CD4-positive, alpha-beta memory T cell (primary cell): ENCODE measurements at places on chromosomes 3 and 15.

- DNase-seq: no peak
These were observed 25.5 kb downstream of the TMEM41A start for GRCh38 chr3:185473290-185473815.

DNA sequence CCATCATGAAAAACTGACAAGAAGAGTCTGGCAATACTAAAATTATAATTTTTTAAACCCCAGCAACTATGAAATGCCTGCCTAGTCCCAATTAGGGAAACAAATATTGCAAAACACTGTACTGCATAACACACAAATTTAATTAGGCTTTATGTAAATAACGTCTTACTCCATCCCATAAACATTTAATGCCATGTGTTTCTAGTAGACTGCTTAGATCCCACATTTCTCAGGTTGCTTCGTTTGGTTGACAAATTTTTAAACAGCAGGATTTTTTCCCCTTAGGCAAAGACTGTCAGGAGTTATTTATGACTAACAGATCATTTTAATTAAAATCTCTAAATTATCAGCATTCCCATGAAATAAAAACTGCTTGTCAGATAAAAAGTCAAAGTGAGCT is 29.9 kb downstream of the EIF2AK4 start:
- no peak for DNase-seq

GRCh38 chr15:67783303-67783702 is 42.0 kb upstream of the SKOR1 start:
- DNase-seq: peak; percentile 64

DNA sequence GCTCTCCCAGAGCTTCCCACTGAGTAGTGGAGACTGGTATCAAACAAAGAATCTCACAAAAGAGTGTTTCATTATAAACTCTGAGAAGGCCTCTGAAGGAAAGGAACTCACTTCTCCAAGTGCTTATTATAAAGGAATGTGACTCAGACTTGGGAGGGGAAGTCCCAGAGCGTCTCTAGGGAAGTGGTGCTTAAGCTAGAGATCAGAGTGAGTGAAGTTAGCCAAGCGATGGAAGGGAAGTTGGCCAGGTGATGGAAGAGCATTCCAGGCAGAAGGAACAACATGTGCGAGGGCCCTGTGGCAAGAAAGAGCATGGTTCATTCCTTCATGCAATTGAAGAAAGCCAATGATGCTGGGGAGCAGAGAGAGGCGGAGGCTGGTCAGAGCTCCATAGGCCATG is 2.3 kb downstream of the XYLB start:
- no peak for DNase-seq

DNA sequence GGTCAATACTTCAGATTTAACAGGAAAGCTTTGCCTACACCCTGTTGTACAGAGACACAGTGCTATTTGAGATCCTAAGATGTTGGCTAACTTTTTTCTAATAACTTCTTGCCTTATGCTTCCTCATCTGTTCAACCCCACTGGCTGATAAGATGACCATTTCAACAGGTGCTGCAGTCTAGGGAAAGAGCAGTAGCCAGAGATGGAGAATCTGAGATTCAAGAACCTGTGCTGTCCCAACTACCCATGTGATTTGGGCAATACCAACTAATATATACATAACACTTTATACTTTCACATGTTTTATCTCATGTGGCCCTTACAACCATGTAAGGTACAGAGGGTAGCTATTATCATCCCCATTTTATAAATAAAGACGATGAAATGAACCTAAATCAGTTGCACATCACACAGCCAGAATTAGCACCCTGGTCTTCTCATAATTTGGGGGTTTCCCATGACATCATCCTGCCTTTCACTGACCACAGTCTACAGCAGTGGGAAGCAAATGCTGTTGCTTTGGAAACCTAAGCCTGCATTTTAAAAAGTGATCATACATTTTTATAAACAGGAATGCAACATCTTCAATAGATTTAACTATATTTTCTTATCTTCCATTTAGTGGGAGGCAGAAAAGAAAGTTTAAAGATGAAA is 9.7 kb downstream of the TTC23 start:
- no peak for DNase-seq

DNA sequence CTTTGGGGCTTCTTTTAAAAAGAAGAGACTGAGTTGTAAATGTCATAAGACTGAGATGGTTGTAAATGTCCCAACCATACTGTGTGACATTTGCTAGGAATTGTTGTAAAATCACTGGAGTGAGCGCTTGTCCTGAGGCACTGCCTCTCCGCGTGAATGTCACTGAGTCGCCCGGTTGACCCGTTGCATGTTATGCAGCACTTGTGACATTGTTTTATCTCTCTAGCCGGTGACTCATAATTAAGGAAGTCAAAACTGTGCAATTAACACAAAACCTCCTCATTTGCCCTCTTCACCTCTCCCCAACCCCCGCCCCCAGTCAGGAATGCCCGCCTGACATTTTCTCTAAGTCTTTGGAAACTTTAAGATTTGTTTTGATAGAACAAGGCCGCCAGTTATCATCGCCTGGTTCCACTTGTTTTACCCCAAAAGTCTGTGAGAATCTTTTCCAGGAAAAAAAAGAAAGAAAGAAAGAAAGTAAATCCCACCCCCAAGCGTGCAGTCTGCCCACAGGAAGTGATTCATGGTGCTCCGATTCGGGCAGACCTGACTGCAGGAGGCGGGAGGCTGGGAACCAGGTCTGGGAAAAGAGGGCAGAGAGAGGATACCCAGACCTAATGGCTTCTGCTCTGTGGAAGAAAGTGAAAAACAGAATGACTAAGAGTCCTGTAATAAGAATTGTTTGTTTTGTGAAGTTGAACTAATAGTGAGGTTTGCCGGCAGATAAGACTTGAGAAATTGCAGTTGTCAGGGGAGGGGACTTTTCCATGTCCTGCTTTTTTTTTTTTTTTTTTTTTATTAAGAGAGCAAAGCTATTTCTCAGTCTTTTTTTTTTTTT is 84.8 kb downstream of the SMAD3 start:
- DNase-seq: no peak

GRCh38 chr3:155334914-155335723 is 41.6 kb upstream of the STRIT1 start:
- DNase-seq: no peak

GRCh38 chr3:66561367-66561766 is 60.5 kb upstream of the LRIG1 start:
- DNase-seq: no peak

DNA sequence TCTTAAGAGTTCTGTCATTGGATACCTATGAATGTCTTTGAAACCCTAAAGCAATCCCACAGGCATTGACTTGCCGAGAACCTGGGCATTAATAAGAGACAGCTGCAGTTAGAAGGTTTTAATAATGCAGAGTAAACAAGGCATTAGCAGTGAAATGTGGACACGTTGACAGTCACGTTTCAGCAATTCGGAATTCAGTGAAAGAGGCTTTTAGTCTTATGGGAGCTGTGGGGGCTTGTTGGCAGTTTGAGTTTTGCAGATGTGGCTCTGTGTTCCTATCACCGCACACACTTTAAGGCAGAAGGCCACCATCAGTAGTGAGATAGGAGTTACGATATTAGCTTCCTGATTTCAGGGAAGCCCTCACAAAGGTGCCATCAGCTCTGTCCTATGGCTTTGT is 145.2 kb upstream of the NUDT16 start:
- no peak for DNase-seq

DNA sequence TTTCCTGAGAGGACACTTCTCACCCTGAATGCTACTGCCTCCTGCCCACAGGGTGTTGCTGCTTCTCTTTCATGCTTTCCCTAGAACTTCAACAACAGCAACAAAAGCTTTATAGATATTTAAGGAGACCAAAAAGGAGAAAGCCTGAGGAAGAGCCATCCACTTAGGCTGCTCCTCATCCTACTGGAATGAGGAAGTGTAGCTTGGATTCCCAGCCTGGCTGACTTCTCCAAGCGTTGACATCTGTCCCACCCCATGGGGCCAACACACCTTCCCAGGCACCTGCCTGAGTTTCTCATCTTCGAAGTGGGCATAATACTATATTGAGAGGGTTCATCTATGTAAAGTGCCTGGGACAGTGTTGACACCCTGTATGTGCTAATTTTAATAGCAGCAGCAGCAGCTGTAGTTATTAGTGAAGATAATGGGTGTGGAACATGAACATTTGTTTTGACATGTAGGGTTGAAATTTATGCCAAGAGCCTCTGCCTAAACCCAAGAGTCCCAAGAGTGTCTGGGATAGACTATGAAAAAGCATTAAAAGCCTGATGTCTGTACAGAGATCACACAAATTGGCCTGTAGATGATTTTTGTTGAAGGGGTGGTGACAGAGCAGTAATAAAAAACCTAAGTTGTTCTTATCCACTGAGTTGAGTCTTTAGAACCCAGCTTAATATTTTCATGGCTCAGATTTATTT is 96.5 kb upstream of the PIAS1 start:
- DNase-seq: no peak

DNA sequence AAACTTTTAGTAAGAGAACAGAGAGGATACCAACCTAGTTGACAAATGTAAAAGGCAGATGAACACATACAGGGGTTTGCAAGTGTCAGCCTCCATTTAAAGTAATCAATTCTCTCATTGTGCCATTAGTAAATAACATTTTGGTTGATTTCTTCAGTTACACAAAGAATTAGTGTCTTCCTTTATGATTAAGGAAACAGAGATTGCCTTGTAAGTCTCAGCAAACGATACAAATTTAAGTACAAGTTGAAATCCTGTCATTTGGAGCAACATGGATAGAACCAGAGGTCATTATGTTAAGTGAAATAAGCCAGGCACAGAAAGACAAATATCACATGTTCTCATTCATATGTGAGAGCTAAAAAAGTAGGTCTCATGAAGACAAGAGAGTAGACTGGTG is 26.1 kb downstream of the MYO5A start:
- DNase-seq: no peak

- no peak for DNase-seq
These were observed 411.0 kb upstream of the NR2F2 start for GRCh38 chr15:95919460-95919859.

DNA sequence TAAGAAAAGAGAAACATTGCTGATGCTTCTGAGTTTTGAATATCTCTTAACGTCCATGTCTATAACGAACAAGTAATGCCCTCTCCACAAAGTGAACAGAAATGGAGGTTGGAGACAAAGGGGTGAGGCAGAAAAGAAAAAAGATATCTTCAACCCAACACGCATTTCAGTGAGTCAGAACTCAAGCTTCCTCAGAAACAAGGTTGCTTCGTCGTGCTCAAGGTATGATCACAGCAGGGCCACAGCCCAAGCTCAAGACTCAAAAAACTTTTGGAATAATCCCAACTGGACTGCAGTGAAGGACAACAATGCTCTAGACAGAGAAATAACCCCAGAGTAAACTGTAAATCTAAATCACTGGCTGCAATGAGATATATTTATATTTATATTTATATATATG is 18.9 kb downstream of the WNT5A start:
- DNase-seq: no peak

GRCh38 chr15:31272558-31273257 is 53.9 kb upstream of the KLF13 start:
- no peak for DNase-seq

GRCh38 chr3:4778740-4779139 is 200.5 kb upstream of the BHLHE40 start:
- DNase-seq: no peak

- no peak for DNase-seq
These were observed 5.8 kb downstream of the RARB start for GRCh38 chr3:25433868-25434267.

GRCh38 chr15:40412095-40412759 is 6.6 kb downstream of the IVD start:
- no peak for DNase-seq

- no peak for DNase-seq
These were observed 78.3 kb downstream of the WNT7A start for GRCh38 chr3:13801361-13802204.

DNA sequence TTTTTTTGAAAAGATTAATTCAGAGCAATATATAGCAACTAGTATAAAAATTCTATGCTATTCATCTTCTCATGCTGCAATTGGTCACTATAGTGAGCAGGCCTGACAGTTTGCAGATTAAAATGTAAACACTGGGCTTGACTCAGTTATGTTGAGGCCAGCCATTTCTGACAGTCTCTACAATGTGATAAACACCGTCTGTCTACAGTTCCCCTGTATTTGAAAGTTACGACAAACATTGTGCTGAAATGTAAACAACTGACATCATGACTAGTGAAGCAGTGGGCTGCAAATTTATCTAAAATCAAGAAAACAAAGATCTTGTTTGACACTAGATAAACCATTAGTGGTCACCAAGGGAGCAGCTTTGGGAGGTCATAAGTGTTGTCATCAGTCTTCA is 197.4 kb downstream of the ISL2 start:
- DNase-seq: no peak

DNA sequence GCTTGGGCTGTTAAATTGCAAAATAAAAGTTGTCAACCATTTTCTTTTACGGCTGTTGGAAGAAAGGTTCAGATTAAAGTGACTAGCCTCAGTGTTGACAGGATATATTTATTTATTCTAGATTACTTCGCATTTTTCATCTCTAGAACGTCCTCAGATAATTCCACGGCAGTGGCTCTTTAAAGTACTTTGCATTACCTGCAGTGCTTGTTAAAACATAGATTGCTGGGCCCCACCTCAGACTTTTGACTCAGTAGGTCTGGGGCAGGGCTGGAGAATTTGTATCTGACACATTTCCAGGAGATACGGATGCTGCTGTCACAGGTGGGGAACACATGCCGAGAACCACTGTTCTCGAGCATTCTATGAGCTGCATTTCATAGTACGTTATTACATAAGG is 292.7 kb downstream of the EDEM1 start:
- DNase-seq: no peak

- DNase-seq: no peak
These were observed 51.9 kb downstream of the RPLP1 start for GRCh38 chr15:69504352-69505040.

DNA sequence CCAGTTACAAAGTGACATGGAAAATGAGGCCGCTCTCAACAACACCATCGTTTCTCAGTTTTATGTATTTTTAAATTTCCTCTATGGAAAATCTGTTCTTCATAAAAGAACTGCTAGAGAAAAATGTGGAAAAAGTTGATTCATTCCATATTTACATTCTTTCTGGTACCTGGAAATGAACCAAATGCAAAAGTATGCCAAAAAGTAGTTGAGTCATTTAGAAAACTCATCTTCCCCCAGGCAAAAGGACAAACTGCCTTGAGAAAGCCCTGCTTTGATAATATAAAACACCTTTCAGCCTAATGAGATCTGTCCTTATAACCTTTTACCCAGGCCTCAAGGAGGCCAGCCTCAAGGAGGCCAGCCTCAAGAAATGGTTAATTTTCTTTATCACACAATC is 283.0 kb upstream of the VEPH1 start:
- no peak for DNase-seq

GRCh38 chr3:158696618-158697017 is 24.2 kb upstream of the LXN start:
- DNase-seq: no peak
